ENCODE measurements at places on chromosomes 6 and 20. TPM values are rescaled to one million over a fixed set of nuclear protein-coding genes. Genes with fewer than 3 reads are reported as not detected.

The ZSWIM1 gene
- 18.5 TPM for total RNA-seq

The HMGCLL1 gene
- not detected for total RNA-seq

The CRISP2 gene
- total RNA-seq = not detected

DNA sequence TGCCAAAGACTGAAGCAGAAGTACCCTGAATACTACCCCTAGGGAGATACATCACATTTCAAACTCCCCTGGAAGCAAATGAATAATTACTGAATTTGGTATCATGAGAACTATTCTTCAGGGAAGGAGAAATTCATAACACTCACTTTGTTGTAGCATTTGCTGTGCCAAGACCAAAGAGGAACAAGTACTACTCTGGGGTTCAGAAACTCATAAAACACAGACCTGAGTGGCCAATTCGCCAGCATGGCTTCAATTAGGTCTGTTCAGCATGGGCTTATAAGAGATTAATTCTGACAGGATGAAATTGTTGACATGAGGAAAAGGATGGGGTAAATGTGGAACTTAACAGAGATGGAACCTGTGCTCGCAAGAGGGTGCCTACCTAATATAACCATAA lies 6.5 kb downstream of the ELOVL5 start:
- DNase-seq = no peak

DNA sequence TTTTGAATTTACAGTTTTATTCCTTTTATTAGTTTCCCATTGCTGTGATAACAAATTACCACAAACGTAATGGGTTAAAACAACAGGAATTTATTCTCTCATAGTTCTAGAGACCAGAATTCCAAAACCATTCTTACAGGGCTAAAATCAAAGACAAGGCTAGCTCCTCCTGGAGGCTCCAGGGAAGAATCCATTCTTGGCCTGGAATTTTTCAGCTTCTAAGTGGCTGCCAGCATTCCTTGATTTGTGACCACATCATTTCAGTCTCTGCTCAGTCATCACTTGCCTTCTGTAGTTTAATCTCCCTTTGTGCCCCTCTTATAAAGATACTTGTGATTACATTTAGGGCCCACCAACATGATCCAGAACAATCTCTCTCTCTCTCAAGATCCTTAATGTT lies 897 bp upstream of the SEL1L2 start:
- DNase-seq = no peak

GRCh38 chr20:53621482-53622246 lies 28.0 kb upstream of the ZNF217 start:
- DNase-seq = no peak

- no peak for DNase-seq
Observed at GRCh38 chr6:52620906-52621190, 44.0 kb upstream of the TRAM2 start.

DNA sequence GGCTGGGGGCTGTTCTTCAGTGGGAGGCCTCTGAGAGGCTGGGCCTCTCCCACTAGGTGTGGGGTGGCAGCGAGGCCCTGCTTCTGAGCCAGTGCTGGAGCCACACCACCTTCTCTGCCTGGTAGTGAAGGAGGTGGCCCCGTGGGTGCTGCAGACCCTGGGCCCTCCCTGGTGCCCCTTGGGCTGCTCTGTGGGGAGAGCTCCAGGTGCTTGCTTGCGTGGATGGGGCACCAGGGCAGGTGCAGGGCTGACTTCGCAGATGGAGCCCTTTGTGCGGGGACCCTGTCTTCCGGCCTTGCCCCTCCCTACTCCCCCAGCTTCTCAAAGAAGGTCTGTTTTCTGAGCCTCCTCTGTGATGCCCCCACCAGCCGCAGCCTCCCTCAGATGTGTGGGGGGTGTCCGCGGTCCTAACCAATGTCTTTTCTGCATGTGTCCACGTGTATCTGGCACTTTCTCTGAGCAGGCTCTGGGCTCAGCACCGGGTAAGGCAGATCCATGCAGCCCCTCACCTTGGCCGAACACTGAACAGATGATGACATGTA lies 17.2 kb upstream of the MYT1 start:
- no peak for DNase-seq

GRCh38 chr20:3716195-3716834 lies 3.9 kb upstream of the SIGLEC1 start:
- peak; percentile 5 for DNase-seq

DNA sequence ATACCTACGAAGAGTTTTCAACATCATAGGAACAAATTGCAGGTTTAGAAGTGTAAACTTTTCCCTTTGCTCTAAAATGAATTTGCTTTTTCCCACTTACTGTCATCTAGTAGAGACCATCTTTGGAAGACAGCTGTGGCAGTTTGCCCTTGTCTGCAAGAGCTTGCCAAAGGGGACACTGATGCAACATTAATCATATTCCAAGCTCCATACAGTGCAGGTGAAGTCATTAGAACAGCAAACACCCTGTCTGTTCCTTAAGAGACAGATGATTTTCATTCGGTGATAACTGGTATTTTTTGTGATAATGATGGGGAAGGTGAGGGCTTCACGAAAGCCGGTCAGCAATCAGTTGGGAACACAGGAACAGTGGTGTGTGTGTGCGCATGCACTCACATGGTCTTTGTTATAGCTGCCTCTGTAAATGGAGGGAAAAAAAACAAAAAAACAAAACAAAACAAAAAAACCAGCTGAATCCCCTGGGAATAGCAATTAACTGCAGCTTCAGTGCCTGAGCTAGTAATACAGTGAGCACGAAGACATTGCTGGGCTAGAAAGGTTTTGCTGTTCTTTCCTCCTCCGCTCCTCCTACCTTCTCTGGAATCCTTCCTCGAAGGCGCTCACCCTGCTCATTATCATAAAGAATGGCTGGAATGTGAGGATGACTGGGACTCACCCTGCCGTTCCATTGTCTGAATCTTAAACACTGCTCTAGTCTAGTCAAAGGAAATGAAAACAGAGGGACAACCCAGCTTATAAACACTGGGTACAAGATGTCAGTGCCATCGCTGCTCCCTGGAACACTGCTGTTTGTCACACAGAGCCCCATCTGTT lies 35.2 kb upstream of the KIF13A start:
- no peak for DNase-seq

DNA sequence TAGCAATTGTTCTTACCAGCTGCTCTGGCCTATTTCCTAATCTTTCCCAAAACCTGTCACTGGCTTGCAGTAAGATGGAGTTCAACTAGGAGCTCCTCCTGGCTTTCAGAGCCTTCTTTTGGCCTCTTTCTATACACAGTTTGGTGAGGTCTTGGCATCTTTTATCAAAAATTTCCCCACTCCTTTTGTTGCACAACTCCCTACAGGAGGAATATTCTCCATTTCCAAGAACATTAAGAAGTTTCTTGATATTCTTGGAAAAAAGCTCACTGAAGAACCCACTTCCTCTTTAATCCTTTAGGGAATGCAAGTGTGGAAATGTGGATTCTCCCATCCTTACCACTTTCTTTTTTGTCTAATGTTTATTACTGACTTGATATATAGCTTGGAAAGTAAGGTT lies 171.3 kb upstream of the KCNK16 start:
- DNase-seq = no peak

- no peak for DNase-seq
Observed at GRCh38 chr6:40819182-40819834, 219.7 kb downstream of the UNC5CL start.

GRCh38 chr6:56230976-56231566 lies 16.3 kb downstream of the COL21A1 start:
- DNase-seq = no peak
